CMK (cell line): ENCODE measurements at places on chromosomes 13 and 19.

DNA sequence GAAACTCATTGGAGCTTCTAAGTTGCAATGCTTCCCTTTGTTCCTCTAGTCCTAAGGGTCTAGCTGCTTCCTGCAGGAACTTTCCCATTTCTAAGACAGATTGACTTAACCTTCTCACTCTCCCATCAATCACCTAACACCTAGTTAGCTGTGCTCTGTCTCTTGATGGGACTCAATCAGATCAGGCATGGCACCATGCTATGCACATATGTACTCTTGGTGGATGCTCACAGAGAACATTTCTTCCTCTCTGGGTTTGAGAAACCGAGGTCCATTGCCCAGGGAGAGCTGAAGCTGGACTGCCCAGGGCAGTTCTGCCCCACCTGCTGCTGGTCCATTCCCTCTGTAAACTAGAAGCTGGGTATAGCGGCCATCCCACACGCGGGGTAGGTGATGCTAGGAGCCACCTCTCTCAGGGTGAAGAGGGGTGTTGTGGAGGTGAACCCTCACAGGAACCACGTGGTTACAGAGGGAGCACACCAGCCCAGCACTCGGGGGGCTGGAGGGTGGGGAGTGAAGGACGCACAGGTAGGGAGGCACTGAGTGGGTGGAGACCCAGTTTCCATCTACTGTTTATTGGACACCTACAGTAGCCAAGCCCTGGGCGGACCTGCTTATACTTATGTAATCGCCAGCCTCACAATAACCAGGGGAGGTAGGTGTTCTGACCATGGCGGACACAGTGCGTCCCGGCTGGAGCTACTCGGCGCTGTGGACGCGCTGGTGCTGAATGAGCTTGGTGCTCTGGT is 3.1 kb upstream of the UBE2M start:
- DNase-seq: no peak

GRCh38 chr13:79989217-79989661 is 351.7 kb downstream of the SPRY2 start:
- no peak for DNase-seq

DNA sequence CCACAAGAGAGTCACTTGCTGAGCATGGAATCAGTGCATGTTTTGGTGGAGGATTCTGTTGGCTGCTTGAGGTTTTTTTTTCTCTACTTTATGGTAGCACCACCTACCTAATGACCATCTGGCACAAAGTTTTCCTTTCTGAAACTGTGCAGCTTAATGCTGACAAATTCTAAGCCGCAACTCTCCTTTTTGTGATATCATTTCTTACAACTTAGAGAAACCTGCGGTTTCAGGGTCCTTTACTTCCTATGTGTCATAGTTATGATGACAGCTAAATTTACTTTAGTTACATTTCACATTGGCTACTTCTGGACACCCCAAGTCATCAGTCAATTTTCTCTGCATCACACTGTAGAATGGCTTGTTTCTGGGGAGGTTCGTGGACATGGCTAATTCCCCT is 115.4 kb upstream of the TMTC4 start:
- DNase-seq: no peak

- DNase-seq: no peak
Observed at GRCh38 chr13:50654331-50654730, 189.2 kb downstream of the DLEU7 start.

DNA sequence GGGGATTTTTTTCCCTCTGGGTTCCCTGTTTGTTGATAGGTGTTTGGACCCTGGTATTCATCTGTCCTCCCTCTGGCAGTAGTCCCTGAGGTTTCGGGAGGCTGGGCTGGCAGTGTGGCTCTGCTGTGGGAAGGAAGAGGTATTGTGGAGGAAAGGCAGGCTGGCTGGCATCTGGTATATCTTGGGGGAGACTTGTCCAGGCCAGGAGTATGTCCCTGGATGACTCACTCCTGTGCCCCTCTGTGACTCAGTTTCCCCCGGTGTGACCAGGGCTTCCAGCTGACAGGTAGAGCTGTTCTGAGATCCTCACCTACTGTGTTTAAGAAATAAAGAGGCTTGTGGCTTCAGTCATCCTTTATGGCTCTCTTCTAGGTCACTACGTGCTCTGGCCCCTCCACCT is 14.2 kb upstream of the ZNF492 start:
- DNase-seq: no peak

DNA sequence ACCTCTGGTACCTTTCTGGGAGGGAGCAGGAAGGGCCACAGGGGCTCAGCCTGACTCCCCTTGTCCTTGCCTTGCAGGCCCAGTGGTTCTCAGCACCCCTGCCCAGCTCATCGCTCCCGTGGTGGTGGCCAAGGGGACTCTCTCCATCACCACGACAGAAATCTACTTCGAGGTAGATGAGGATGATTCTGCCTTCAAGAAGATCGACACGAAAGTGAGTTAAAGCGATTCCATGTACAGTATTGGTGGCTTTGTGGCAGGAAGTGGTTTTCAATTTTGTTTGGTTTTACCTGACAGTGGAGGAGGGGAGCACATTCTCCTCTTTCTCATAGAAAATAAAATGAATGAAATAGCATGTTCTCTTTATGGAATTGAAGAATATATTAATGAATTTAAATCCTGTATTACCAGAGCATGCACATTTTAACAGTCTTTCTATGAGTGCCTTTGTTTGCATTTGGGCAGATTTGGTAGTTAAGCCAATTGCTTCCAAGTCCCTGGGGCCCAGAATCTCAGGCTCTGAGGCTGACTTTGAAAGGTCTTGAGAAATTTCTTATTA is 4.1 kb downstream of the MAB21L1 start:
- no peak for DNase-seq

DNA sequence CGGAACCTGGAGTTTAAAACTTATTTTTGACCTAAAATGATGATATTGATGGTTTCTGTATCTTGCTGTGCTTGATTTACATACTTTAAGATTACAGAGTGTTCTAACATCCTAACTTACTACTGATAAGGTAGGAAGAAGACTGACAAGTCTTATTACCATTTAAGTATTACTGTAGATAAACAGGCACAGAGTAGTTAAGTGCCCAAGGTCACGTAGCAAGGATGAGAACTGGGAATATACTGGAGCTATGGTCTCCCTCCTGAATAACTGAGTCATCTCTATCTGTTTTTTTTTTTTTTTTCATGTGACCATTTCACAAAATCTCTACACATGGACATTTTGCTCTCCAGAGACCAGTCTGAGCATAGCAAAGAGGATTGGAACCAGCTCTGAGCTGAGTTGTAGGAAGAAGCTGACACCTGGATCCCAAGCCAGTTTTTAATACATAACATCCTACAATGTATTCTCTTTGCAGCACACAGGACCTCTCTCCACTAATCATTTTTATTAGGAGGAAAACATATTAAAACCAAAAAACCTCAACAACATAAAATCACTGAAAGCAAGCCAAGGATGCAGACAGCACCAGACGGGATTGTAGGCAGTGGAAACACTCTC is 173.5 kb downstream of the DNAJC15 start:
- no peak for DNase-seq

DNA sequence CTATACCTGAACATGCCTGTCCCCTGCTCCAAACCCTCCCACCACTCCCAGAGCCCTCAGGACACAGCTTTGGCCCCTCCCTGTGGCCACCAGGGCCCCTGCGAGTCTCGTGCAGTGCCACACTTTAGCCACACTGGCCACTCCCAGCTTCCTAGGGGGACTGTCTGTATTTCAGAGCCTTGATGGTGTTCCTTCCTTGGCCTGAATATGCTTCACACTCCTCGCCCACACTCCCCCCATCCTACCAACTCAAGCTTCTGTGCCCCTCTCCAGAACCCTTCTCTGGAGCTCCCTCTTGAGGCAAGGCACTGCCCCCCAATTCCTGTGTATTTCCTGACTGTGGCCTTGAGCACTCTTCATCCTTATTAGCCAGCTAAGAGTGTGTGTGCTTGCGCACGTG is 80.2 kb downstream of the DPF1 start:
- no peak for DNase-seq

- DNase-seq: no peak
Observed at GRCh38 chr13:79995334-79995733, 345.6 kb downstream of the SPRY2 start.

GRCh38 chr19:41691268-41691970 is 3.3 kb upstream of the CEACAM7 start:
- no peak for DNase-seq

DNA sequence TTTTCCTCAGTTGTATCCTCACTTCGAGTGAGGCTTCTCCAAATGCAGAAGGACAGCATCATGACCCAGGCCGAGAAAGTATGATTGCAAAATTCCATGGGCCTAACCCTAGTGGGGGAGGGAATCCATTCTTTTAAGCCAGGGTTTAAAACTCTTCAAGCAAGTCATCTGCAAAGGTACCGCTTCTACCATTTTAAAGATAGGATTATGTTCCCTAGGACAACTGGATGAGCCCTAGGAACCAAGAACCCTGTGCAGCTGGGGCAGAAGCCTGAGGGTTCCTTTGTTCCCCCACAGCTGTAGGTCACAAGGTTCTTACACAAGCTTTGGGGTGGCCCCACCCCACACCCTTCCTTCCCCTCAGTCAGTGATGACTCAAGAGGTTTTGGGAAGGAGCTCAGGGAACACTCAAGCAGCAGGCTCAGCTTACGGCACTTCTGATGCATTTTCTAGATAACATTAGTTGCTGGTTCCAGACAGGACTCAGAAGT is 13.5 kb downstream of the ARL11 start:
- DNase-seq: peak; percentile 47

- DNase-seq: no peak
Observed at GRCh38 chr19:23565256-23565655, 121.8 kb downstream of the ZNF675 start.

GRCh38 chr13:93345770-93346169 is 119.2 kb downstream of the GPC6 start:
- no peak for DNase-seq

DNA sequence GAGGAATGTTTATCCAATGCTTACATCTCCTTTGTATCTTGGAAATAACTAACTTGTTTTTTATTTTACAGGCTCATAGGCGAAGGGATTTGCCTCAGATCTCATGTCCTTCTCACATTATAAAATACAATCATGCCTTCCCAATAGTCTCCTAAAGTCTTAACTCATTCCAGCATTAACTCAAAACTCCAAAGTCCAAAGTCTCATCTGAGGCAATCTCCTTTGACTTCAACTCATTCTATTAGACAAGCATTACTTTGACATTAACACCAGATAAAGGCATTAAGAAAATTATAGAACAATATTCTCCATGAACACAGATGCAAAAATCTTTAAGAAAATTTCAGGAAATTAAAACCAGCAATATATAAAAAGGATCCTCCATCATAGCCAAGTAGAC is 137.6 kb downstream of the DNAJC3 start:
- DNase-seq: no peak

DNA sequence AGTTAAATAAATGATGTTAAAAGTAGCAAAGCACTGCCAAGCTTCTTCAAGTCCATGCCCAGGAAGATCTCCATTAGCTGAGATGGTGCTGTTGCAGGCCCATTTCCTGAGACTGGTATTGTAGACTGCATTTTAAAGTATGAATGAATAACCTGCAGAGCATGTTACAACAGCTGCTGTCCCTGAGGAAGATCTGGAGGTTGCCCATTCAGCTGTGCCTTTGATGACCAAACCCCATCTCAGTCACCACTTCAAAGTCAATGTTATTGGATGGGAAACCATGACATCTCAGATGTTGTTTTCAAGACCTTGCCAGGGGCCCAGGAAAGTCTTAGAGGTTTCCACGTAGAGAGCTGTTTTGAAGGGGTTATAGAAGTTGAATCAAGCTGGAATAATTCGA is 281.3 kb downstream of the MTUS2 start:
- no peak for DNase-seq

DNA sequence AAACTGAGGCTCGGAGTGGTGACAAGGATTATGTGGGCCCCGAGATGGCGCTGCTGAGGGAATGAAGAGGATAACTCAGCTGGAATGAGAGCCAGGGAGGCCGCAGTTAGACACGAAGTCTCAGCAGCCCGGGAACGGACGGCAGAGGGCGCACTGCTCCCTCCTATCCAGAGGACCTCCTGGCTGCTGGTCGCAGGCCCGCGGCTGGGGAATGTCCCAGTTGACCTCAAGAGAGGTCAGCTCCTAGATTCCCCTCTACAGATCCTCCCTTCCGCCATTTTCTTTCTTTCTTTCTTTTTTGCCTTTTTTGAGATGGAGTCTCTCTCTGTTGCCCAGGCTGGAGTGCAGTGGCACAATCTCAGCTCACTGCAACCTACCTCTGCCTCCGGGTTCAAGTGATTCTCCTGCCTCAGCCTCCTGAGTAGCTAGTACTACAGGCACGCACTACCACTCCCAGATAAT is 24.1 kb upstream of the ASPDH start:
- DNase-seq: peak; percentile 70

DNA sequence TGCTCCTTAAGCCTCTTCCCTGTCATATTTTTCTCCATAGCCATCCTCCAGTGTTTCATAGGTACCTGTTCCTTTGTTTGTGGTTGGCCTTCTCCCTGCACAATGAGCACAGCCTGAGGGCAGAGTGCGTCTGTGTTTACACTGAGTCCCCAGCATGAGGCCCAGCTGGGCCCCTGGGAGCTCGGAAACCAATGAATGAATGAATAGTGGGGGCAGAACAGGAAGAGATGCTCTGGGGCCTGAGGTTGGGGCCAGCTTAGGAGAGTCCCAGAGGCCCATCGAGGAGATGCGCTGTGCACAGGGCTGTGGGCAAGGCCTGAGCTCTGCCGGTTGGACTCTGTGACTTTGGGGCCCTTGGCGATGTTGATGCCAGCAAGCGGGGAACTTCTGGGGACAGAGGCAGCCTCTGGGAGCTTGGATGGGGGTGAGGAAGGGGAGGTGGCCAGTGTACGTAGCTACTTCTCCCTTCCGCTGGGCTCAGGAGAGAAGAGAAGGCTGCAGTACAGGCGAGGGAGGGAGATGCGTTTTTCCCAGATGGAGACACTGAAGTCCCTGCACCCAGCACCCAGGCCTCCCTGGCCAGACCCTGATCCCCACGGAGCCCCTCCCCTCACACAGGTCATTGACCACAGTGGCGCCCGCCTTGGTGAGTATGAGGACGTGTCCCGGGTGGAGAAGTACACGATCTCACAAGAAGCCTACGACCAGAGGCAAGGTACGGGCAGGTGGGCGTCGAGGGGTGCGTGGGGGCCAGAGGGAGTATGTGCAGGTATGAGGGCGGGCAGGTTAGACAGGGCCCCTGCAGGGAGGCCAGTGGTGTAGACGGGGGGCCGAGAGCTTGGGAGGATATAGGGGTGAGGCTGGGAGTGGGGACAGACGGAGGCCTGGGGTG is 5.1 kb downstream of the TBCB start:
- no peak for DNase-seq

GRCh38 chr19:16340092-16340491 is 15.5 kb downstream of the KLF2 start:
- DNase-seq: no peak

- DNase-seq: no peak
Observed at GRCh38 chr19:56144376-56144775, 3.3 kb downstream of the ZNF444 start.
